ENCODE measurements at places on chromosomes 7 and 10. TPM values are rescaled to one million over a fixed set of nuclear protein-coding genes. Genes with fewer than 3 reads are reported as not detected.

The HOXA4 gene
- polyA plus RNA-seq = 24.6 TPM

GRCh38 chr7:1758028-1758858, 88.2 kb downstream of the ELFN1 start:
- DNase-seq = no peak

- no peak for DNase-seq
Observed at GRCh38 chr7:51528172-51528571, 211.6 kb upstream of the COBL start.

GRCh38 chr10:79112881-79113431, 44.2 kb downstream of the ZMIZ1 start:
- DNase-seq = no peak

DNA sequence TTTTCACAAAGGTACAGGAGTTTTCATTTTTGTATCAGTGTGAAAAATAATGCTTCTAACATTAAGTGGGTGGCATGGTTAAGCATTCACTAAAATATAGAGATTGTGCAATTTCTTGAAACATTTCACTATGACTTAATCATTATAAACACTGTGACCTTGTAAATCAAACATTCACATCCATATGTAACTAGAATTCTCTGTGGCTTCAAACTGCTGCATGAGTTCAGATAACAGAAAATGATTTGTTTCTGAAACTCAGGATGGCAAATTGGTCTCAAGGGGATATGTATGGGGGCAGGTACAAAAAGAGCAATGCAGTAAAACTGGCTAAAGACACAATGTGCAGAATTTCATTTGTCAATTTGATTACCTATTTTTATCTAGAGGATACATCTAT, 3.8 kb downstream of the FAM133B start:
- DNase-seq = no peak

The AGK gene
- polyA plus RNA-seq = 16.9 TPM

The ZNF273 gene
- polyA plus RNA-seq = 5.4 TPM

All from hindlimb muscle (tissue), 1 donor.